Astrocyte of the hippocampus (primary cell): ENCODE measurements at places on chromosomes 7 and 10.
A peak's percentile ranks its signal among the peaks of the same experiment; 100 is the strongest.

- no peak for DNase-seq
These were observed 71.1 kb downstream of the SLC37A3 start for GRCh38 chr7:140327261-140327661.

- DNase-seq: peak; percentile 15
These were observed 143.8 kb downstream of the TEX36 start for GRCh38 chr10:125538947-125539731.

DNA sequence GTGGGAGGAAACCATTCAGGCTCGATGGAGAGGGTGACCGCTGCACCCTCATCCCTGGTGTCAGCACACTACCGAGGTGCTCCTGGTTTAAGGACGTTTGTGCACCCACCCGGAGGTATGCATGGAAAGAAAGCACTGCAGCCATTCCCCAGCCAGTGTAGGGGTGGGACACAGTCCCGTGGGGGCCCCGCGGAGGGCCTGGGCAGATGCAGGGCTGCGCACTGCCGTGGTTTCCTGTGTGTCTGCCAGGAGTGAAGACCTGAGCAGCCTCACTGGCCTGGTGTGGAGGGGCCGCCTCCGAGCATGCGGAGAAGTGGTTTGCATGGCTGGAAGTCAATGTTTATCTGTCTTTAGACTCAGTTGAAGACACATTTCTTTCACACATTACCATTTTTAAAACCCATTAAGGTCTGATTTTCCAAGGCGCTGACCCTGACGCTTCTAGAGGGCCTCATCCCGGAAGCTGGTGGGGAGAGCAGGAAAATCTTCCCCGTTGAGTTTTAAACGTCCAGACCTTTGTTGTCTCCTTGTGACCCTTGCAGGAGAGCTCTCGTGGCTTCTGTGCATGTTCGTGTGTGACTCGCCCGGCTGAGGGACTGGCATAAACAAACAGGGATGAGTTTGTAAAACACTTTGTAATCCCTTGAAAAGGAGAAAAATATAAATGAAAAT lies 188.1 kb downstream of the MGMT start:
- no peak for DNase-seq

DNA sequence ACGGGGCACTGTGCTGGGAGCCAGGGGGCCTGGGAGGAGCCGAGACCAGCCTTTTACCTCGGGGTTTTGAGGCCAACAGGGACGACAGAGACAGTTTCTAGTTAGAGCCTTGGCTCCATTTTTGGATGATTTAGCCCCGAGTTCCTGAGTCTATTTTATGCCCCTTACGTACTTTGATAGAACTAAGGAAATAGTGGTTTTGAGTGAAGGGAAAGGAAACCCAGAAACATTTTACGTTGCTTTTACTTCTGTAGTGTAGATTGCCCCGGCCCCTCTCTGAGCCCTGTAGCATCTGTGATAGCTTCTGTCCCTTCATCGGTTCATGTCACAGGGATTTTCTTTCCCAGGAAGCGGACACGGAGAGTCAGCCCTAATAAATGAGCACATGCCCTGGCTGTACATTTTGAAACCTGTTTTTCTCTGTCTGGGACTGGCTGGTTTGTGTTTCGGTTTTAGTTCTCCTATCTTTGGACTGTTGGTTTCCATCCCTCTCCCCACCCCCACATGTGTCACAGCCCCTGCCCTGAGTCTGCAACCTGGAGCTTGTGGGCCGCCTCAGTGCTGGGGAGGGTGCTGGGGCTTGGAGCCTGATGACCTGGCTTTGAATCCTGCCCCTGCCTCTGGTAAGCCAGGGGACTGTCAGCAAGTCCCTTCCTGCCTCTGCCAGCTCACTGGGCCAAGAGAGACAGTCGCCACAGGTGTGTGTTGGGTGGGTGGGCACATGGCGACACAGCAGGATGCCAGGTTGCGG lies 6.9 kb upstream of the ORAI2 start:
- no peak for DNase-seq

DNA sequence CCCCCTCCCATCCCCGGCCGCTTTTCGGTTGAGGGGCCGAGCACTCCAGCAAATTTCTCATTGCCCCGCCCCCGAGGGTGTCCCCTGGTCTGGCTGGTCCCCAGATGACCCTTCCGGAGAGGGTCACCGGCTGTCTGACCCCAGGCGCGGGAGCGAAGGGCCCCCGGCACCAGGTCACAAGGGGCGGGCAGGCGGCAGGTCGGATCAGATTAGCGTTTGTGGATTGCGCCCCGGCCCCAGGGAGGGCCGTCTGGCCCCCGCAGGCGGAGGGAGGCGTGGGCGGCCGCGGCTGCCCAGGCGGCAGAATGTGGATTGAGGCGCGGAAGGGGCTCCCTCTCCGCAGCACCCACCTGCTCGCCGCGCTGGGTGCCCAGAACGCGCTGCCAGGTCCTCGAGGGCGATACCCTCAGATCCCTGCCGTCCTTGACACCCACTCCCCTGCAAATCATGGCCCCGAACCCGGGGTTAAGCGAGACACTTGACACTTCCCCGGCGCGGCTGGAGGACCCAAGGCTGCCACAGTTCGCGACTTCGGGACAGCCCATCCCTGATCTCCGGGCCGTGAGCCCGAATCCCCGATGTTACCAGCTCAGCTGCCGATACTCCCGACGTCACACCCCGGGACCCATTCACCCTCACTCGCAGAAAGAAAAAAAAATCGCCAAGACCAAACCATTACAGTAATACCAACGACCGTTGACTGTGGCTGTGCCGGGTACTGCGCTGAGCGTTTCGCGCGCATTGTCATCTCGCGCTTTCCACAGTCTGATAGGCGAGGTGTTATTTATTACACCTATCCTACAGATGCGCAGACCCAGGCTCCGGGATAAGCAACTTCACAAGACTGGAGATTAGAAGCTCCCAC lies 953 bp downstream of the NODAL start:
- peak; percentile 30 for DNase-seq

- DNase-seq: no peak
These were observed 181.7 kb downstream of the PRKCQ start for GRCh38 chr10:6398399-6398798.

- DNase-seq: no peak
These were observed 65.5 kb downstream of the ASB13 start for GRCh38 chr10:5600908-5601307.

- no peak for DNase-seq
These were observed 83.8 kb downstream of the COL13A1 start for GRCh38 chr10:69885379-69886013.

- DNase-seq: no peak
These were observed 178.8 kb downstream of the ADAM12 start for GRCh38 chr10:126209451-126209850.

DNA sequence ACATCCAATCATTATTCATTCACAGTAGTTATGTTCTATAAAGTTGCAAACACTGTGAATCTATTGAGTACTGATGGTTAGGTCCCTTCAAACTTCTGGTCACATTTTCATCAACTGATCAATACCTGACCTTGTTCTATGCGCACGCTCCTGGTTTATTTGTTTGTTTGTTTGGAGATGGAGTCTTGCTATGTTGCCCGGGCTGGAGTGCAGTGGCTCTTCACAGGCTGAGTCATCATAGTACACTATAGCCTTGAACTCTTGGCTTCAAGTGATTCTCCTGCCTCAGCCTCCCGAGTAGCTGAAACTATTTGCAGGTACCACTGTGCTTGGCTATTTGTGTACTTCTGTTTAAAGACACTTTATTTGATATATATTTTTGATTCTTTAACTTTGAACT lies 19.3 kb downstream of the SND1 start:
- DNase-seq: no peak

GRCh38 chr7:2953588-2954407 lies 89.9 kb downstream of the CARD11 start:
- no peak for DNase-seq

DNA sequence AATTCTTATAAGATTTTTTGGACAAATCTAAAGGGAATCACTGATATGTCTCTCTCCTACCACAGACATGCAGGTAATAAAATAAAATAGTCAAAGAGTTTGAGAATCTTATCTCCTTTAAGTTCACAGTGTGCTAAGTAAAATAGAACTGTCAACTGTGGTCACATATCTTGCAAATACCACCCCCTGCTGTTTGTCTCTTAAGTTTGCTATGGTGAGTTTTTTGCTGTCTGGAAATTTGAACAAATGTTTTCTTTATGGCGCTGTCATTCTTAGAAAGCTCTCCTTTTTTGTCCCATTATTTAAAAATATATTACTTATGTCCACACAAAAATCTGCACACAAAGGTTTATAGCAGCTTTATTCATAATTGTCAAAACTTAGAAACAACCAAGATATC lies 19.6 kb downstream of the GIMAP5 start:
- no peak for DNase-seq

GRCh38 chr10:88097536-88097935 lies 234.1 kb downstream of the PTEN start:
- DNase-seq: no peak

GRCh38 chr7:39664057-39664456 lies 40.7 kb downstream of the RALA start:
- no peak for DNase-seq
